ENCODE measurements at places on chromosomes 5 and 9. TPM values are rescaled to one million over a fixed set of nuclear protein-coding genes. Genes with fewer than 3 reads are reported as not detected.
A peak's percentile ranks its signal among the peaks of the same experiment; 100 is the strongest.

- no peak for DNase-seq
Observed at GRCh38 chr9:2281803-2282185, 266.6 kb downstream of the SMARCA2 start.

- no peak for DNase-seq
Observed at GRCh38 chr9:32403567-32404260, 19.3 kb downstream of the ACO1 start.

DNA sequence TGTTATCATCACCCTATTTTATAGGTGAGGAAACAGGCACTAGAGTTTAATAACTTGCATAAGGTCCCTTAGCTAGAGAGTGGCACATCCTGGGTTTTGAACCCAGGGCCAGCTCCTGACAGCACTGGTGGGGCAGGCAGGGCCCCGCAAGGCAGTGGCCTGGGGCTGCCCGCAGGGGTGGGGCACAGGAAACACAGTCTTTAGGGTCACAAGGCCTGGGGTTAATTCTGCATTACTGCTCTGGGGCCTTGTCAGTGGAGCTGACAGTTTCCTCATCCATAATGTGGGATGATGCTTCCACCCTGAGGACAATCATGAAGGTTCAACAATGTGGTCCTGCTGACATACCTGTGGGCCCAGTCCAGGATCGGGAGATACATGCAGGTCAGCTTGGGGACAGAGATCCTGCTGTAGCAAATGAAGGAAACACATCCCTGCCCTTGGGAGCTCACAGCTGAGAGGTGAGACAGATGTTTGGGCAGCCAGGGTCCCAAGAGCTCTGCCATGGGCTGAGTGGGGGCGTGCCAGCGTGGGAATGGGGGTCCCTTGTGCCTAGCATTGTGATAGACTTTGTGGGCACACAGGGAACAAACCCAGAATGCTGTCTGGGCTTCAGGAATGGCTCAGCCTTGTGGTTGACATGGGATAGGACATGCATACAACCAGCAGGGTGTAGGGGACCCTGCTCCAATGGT is 14.7 kb downstream of the FGF18 start:
- no peak for DNase-seq

DNA sequence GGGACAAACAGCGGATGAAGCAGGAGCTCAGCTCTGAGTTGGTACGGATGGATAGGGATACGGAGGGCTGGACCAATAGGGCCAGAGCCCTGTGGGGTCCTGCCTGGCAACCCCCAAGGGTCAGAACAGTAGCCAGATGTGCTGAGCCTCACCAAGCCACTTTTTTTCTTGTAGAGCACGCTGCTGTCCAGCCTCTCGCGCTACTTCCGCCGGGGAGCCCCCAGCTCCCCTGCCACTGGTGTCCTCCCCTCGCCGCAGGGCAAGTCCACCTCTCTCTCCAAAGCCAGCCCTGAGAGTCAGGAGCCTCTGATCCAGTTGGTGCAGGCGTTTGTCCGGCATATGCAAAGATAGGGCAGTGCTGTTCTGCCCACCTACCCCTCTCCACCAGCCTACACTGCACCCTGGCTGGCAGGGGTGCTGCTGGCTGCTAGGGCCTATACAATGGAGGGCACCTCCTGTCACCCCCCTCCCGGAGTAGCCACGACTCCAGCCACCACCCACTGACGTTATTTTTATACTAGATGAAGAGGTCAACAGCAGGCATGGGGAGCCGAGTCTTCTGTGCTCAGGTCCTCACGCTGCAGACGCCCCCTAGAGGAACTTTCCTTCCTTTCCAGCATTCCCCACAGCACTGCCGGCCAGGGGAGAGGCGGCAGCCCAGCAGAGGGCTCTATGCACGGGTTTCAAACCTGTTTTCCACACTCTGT is 21.6 kb downstream of the SH3GLB2 start:
- DNase-seq = no peak

GRCh38 chr5:115785381-115786065 is 30.9 kb downstream of the CDO1 start:
- DNase-seq = no peak

- DNase-seq = no peak
Observed at GRCh38 chr9:127451608-127451857, 223 bp downstream of the LRSAM1 start.

GRCh38 chr5:14310901-14311300 is 167.8 kb downstream of the TRIO start:
- DNase-seq = no peak

GRCh38 chr5:81883371-81883770 is 88.5 kb upstream of the ATG10 start:
- DNase-seq = no peak

DNA sequence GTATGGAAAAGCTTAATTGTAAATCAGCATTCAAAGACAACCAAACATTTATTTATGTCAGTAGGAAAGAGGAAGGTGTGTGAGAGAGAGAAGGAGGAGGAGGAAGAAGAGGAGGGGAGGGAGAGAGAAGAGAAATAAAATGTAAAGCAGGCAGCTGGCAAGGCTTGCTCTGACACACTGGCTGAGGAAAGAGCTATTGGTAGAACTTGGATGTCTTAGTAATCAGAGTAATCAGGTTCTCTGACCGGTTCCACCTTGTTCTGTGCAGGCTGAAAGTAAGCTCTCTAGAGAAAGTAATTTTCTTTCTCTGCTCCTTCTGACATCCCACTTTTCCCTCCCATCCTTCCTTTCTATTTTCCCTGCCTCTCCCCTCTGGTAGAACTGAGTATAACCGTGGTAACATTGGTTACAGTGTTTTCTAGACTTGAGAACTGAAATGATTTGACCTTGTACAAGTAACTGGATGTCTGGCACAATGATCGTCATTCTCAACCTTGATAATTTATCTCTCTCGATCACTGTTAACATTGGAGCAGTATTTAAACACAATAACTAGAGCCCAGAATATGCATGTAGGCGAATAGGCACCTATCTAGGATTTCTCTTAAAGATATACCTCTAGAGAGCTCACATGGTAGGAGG is 33.3 kb downstream of the TLE4 start:
- DNase-seq = no peak

GRCh38 chr9:130933114-130934046 is 5.7 kb downstream of the FIBCD1 start:
- no peak for DNase-seq

DNA sequence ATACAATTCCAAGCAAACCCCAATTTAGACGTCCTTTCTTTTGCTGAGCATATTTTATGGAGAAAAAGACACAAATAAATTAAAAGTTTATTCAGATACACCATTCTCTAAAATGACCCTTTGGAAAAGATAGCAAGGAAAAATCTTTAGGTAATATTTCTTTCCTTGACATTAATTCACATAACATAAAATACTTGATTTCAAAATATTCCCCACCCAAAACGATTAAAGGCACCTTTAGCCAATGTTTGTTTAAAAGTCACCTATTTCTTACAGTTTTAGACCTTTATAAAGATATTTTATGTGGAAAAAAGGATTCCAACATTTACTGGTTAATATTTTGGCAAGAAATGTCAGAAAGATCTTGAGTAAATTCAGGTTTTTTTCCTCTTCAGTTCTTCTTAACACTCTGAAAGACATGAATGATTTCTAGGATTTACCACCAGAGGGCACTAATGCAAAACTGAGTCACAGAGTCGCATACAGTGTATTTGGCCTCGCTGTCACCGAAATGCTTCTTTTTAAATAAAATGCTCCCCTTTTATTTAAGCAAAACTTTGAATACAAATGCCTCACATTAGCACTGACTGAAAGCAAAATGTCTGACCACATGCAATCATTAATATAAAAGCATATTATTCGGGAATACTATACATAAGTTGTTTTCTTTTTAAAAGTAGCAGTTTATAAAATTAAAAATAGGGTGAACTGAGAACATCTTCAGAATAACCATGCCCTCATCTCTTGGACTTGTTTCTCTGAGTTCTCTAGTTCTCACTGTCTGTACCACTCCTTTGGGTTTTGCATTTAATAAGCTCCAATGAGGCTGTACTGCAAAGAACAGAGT is 122.5 kb downstream of the SLC1A3 start:
- no peak for DNase-seq

GRCh38 chr9:26157411-26157810 is 479.2 kb upstream of the TUSC1 start:
- no peak for DNase-seq

DNA sequence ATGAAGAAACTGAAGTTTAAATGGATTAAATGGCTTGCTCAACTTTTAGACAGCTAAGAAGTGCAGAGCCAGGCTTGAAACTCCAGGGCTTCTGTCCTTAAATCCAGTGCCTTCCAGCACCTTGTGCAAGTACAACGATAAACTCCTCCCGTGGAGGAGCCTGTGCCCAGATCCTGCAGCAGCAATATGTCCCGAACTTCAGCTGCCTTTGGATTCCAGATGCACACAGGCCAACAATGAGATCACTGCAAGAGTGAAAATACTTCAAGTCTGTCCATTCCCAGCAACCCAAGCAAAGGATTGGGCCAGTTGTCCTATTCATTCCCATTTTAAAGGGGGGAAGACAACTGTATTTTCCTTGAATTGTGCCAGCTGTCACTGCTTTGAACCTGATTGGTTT is 199.6 kb downstream of the CRB2 start:
- DNase-seq = peak; percentile 6

DNA sequence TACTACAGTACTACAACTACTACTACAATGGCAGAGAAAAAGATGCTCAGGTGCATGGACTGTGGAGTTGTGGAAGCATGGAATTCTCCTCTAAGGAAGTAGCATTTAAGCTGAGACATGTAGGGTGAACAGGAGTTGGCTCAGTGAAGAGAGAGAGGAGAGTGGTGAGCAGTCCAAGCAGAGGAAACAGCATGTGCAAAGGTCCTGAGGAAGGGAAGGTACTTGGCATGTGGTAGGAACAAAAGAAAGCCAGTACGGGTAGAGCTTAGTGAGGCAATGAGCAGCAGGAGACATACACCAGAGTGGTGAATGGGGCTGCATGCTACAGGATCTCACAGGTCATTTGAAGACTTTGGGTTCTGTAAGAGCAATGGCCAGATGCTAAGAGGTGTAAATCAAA is 41.4 kb upstream of the GLRA1 start:
- DNase-seq = no peak

GRCh38 chr5:119451561-119451960 is 736 bp upstream of the HSD17B4 start:
- no peak for DNase-seq

DNA sequence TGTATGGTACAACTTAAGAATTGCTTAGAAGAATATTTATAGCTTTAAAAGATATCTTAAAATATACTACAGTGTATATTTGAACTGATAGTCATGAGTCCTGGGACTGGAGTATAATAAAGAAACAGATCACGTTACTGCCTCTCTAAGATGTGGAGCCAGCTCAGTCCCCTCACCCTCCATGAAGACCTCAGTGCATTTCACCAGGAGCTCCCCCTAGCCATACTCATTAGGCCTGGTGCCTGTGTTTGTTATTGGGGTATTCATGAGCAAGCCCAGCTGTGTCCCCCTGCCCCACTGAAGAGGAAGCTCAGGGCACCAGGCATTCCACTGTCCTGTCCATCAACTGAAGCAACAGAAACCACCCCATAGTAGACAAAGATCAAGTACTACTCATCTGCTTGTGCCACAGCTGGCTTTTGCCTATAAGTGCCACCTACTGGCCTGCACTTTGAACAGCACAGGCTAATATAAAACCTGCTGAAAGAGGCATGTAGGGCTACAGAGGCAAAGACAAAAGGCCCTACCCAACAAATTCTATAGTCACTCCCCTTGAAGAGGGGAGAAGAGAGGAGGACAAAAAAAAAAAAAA is 850.2 kb upstream of the NUDT12 start:
- DNase-seq = no peak

GRCh38 chr5:113425909-113426308 is 8.9 kb downstream of the TSSK1B start:
- no peak for DNase-seq

GRCh38 chr5:56479696-56480077 is 246.6 kb upstream of the ANKRD55 start:
- DNase-seq = no peak

Gene PCDHGB1
- 0.49 TPM for polyA plus RNA-seq

Gene TSSK1B
- 0.13 TPM for polyA plus RNA-seq

Gene MAMDC2
- 6.9 TPM for polyA plus RNA-seq

Gene JAKMIP2
- 1.4 TPM for polyA plus RNA-seq

Gene VLDLR
- polyA plus RNA-seq = 21.9 TPM

Gene PDE8B
- 3.9 TPM for polyA plus RNA-seq

Gene CFAP157
- 1.4 TPM for polyA plus RNA-seq

Gene SMU1
- polyA plus RNA-seq = 16.3 TPM

Gene LEAP2
- polyA plus RNA-seq = 2.2 TPM

Gene FOXD4L6
- polyA plus RNA-seq = not detected
